Pericardium fibroblast (primary cell): ENCODE measurements at places on chromosomes 13 and 19. TPM values are rescaled to one million over a fixed set of nuclear protein-coding genes. Genes with fewer than 3 reads are reported as not detected.

C19orf67 gene
- not detected in 2 replicates for total RNA-seq

SHISA2 gene
- total RNA-seq: 1.1 and 2.0 TPM in 2 replicates

KISS1R gene
- total RNA-seq: not detected in 2 replicates

SERP2 gene
- 1.1 and 3.5 TPM in 2 replicates for total RNA-seq

GRK1 gene
- total RNA-seq: not detected in 2 replicates

TMEM59L gene
- 10.7 and 14.5 TPM in 2 replicates for total RNA-seq
